Stimulated activated CD8-positive, alpha-beta memory T cell treated with anti-CD3 and anti-CD28 coated beads, Interleukin-2, amount 100 ng/mL, for 1 hour (primary cell): ENCODE measurements at places on chromosomes 5 and 9.

DNA sequence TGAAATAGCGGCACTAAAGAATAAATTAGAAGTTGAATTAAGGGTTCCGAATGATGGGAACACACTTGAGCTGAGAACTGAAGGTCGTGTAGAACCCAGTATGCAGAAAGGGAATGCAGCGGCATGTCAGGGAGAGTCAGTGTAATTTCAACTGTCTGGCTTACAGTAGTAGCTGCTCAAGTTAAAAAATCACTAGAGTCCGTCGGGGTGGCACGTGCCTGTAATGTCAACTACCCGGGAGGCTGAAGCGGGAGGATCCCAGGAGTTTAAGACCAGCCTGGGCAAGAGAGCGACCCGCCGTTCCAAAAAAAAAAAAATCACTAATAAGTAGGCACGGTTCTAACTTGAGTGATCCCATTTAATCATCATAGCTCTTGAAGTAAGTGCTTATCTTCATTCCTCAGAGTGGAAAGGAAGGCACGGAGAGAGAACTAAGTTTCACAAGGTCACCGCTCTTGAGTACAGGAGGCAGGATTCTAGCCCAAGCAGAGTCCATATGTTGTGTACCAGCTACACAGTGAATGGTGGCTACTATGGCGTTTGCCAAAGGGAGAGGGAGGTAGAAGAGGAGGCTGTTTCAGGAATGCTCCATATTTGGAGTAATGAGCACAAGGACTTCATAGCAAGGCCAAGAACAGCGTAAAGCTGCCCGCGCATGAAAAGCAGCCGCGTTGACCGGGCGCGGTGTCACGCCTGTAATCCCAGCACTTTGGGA, 831 bp downstream of the RMRP start:
- no peak for DNase-seq

DNA sequence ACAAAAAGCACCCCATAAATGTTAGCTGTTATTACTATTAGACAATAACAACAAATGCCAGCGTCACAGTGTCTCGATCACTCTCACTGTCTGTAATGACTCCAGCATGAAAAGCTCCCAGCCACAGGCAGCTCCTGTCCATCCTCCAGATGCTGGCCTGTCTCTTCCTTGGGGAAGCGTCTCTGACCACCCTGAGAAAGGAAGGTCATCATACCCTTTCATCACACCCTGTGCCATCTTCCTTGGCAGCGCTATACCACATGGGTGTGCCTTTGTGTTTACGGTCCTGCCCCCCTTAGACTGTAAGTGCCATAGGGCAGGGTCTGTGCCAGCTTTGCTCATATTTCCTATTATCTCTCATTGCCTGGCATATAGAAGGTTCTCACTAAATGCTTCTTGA, 90.6 kb downstream of the PRRT1B start:
- no peak for DNase-seq

GRCh38 chr5:180329138-180329435, 24.0 kb downstream of the GFPT2 start:
- DNase-seq, result no peak

DNA sequence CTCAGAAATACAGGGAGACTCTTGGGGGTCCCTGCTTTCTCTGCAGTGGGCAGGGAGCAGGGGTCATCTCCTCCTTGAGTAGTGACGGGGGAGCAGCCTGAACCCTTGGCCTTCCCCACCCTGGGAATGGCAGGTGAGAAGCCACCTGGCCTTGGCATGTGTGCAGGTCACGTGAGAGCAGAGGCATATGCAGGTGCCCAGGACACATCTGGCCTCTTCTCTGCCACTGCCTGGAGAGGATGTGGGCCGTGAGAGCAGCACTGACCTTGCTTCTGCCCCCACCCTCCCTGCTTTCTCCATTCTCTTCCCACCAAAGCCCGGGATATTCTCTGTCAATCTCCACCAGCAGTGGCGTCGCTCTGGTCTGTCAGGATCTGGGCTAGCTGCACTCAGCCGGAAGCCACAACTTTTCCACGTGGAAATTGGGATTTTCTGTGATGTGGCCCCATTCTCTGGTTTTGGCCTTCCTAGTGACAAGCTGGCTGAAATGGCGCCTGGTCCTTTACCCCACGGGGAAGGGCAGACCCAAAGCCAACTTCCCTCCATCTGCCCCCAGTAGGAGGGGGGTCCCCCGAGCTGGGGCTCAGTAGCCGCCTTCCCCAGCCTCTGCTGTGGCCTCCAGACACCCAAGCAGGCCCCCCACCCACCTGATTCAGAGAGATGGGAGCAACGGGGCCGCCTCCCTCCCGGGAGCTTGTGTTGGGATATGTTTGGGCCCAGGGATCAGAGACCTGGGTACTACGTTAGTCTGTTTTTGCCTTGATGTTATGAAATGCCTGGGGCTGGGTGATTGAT, 70.4 kb upstream of the FCN1 start:
- DNase-seq, result no peak

DNA sequence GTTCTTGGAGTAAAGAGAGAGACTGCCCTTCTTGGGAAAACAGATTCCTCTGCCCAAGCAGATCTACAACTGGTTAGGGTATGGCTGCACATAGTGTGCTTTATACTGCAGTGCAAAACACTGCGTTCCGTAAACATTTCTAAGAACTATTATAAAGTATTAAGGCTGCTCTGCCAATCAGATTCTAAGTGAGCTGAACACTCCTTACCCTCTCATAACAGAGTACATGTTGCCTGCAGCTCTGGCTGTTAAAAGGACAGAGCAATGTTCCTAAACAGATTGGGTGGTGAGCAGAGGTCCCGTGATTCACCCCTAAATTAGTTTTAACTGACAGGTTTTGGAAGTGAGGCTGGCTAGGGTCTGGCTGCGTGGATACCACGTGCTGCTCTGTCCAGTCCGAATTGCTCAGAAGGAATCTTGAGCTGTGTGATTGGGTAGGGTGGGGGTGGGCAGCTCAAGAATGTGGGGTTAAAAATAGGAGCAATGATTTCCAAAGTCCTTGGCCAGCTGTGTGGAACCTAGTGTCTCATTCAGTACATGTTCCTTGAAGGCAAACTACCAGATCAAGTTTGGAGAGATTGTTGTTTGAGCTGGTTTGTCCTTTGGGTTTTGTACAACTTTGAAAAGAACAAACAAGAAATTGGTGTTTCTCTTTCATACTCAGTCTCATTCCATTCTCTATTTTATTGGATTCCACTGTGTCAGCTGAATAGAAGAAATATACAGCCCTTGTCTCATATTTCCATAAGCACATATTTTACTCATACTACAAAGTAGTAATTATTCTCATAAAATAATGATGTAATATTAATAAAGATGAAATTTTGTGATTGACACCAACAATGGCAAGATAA, 497.6 kb upstream of the CD180 start:
- DNase-seq, result no peak

- no peak for DNase-seq
Measured at GRCh38 chr5:179936976-179937681, 29.4 kb upstream of the TBC1D9B start.

- no peak for DNase-seq
Measured at GRCh38 chr5:153517241-153517611, 26.8 kb downstream of the GRIA1 start.

GRCh38 chr5:178237431-178238312, 5.1 kb upstream of the PHYKPL start:
- DNase-seq, result no peak

DNA sequence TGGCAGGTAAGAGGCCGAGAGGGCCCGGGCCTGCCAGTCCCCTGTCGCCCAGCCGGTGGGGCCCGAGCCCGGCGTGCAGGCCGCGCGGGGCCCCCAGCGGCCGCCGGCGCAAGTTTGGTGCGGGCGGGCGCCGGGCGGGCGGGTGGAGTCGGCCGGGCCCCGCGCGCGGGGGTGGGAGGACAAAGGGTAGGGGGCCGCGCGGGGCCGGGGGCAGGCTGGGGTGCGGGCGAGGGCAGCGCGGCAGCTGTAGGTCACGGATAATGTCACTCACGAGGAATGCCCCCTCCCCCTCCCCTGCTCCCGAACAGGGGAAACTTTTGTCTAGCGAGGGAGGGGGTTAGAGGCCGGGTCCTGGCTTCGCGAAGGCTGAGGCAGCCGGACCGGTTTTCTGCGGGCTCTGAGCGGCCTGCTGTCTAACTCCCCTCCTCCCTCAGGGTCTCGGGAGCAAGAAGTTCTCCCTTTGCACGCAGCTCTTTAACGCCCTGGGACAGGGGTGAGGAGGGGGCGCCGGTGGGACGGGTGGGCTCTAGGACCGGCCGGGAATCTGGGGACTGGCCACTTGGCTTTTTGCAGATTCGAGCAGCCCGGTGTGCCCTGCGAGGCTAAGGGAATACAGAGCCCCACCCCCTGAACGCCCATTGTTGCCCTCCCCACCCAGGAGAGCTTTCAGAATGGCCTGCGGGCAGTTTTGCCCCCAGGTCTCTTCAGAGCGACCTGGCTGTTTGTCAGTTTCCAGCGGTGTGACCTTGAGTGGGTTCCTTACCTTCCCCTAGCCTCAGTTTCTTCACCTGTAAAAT, 21.3 kb upstream of the NDST1 start:
- DNase-seq, result peak; percentile 5

- DNase-seq, result no peak
Measured at GRCh38 chr5:173672166-173672565, 55.7 kb upstream of the BOD1 start.

DNA sequence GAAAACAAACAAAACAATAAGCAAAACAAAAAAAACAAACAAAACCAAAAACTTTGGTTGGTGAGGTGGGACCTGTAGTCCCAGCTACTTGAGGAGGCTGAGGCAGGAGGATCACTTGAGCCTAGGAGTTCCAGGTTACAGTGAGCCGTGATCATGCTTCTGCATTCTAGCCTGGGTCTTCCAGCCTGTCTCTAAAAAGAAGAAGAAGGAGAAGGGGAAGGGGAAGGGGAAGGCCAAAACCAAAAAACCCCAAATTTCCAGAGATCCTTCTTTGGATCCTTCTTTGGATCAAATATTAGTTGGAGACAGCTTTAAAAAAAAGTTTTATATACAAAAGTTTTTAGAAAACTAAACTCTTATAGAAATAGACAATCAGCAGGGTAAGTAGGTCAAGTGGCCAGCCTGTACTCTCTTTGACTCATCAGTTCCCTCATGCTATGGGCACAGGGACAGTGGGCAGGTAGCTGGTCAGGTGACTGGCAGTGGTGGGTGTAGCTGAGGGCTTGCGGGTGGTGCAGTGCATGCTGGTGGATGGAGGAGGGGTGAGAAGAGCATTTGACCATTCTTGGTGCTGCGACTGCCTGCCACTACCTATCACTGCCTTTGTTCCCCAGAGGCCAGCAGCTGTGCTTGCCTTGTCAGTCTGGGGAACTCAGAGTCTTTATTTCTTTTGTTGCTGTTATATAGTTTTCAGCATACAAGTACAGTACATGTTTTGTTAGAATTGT, 12.6 kb downstream of the RCL1 start:
- DNase-seq, result no peak

DNA sequence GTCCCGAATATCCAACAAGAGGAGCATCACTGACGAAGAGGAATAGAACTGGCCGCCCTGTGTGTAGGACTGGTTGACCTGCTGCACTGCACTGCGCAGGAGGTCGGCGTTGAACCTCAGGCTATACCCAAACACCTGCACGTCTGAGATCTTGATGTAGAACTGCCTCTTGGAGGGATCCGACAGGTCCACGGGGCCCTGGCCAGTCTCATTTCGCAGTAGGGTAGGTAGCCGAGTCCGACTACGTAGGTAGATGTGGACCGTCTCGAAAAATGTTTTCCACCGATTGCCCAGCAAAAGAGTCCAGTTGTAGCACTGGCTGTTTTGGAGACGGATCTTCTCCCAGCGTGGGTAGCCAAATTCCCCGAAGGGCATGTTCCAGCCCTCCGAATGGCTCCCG, 202.0 kb downstream of the BRINP1 start:
- DNase-seq, result no peak

DNA sequence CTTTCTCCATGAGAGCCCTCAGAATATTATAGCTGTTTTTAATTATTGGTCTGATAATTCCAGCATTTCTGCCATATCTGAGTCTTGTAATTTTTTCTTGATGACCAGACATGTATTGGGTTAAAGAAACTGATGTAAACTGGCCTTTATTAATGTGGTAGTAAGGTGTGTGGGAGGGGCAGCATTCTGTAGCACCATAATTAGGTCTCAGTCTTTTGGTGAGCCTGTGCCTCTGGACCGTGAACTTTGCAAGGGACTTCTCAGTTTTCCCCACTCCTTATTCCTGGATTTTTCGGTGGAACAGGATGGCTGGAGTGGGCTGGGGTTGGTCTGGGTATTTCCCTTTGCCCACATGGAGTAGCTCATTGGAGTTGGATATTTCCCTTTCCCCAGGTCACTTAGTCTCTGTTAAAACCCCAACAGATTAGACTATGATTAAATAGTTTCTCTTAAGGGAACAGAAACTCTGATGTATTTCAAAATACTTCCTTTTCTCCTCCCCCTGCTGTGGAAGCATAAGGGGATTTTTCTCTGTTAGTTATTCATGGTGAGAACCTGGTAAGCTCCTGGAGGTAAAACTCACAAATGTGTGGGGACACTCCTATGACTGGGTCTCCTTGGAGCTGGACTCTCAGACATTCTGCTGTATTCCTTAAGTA, 52.4 kb downstream of the FSD1L start:
- no peak for DNase-seq

DNA sequence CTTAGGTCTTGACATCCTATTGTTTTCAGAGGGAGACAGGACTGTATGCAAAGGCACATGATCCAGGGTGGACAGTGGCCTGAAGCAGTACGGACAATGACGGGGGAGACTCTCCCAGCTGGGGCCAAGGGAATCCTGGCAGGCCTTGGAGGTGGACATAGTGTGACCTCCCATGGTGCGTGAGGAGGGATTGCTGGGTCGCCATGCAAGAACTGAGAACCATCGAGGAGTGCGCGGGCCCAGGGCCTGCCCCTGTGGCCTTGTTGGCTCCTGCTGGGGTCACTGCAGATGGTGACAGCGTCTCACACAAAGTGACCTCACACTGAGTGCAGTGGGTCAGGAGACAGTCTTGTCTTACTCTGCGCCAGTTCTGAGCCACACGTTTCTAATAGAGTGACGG, 192.4 kb downstream of the GADD45G start:
- no peak for DNase-seq

GRCh38 chr5:178461004-178461730, 129.0 kb downstream of the COL23A1 start:
- DNase-seq, result no peak
